Activated naive CD8-positive, alpha-beta T cell treated with anti-CD3 and anti-CD28 coated beads, Interleukin-2, amount 50 U/mL, for 16 hours (primary cell): ENCODE measurements at places on chromosomes 3 and 15.

GRCh38 chr3:143478115-143478693, 358.6 kb downstream of the CHST2 start:
- no peak for DNase-seq

- DNase-seq, result no peak
Observed at GRCh38 chr3:112010636-112011035, 11.9 kb downstream of the TAGLN3 start.

GRCh38 chr3:12508291-12508700, 24.0 kb downstream of the TSEN2 start:
- DNase-seq, result no peak

GRCh38 chr3:120355486-120355885, 6.3 kb upstream of the LRRC58 start:
- DNase-seq, result no peak

- no peak for DNase-seq
Observed at GRCh38 chr15:70049701-70050301, 47.9 kb downstream of the TLE3 start.

GRCh38 chr3:62242831-62243509, 130.4 kb downstream of the FEZF2 start:
- no peak for DNase-seq

- no peak for DNase-seq
Observed at GRCh38 chr15:98154863-98155262, 194.4 kb downstream of the ARRDC4 start.

DNA sequence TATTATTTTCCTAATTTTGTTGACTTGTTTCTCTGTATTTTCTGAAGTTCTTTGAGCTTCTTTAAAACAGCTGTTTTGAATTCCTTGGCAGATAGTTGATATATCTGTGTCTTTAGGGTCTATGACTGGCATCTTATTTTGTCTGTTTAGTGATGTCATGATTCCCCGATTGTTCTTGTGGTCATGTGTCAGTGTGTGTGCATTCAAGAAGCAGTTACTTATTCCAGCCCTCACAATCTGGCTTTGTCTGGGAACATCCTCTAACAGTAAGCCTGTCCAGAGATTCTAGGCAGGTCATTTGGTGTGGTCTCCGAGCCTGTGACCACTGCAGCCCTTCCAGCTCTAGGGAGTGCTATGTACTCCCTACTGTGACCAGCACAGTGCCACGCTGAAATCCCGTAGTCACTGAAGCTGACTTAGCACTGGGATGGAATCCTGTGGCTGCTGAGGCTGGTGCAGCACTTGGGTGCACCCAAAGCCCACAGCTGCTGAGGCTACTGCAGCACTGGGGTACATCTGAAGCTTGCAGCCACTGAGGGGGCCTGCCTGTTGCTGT, 6.7 kb downstream of the LNP1 start:
- no peak for DNase-seq

- DNase-seq, result no peak
Observed at GRCh38 chr3:182180654-182181385, 469.1 kb downstream of the SOX2 start.

DNA sequence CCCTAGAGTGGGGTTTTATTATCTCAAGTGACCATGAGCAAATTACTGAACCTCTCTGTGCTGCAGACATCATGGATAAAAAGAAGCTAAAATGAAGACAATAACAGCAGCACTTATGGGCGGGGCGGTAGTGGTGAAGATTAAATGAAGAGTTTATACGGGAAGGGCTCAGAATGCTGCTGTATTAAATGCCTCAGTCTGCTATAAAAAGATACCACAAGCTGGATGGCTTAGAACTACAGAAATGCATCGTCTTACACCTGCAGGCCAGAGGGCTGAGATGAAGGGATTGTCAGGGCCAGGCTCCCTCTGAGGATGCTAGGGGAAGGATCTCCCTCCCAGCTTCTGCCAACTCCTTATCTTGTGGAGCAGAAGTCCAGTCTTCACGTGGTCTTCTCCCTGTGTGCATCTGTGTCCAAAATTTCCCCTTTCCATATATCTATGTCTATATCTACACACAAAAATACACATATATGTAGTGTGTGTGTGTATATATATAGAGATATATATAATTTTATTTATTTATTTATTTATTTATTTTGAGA, 2.9 kb downstream of the ALG1L2 start:
- DNase-seq, result no peak

- no peak for DNase-seq
Observed at GRCh38 chr3:185958626-185959025, 20.8 kb upstream of the TRA2B start.

GRCh38 chr3:93994056-93994455, 14.1 kb downstream of the ARL13B start:
- DNase-seq, result no peak

GRCh38 chr3:143139762-143140161, 20.2 kb downstream of the CHST2 start:
- DNase-seq, result no peak

DNA sequence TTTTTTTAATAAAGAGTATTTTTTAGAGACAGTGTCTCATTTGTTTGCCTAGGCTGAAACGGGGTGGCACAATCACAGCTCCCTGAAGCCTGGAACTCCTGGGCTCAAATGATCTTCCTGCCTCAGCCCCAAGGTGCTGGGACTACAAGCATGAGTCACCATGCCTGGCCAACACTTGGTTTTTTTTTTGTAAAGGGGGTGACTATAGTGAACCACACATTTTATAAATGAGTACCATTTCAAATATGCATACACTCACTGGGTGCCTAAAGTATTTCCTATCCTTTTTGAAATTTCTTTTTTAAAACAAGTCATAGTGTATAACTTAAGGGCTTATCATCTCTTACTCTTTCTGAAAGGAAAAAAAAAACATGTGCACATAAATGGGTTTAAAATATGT, 325.2 kb upstream of the MEIS2 start:
- no peak for DNase-seq

DNA sequence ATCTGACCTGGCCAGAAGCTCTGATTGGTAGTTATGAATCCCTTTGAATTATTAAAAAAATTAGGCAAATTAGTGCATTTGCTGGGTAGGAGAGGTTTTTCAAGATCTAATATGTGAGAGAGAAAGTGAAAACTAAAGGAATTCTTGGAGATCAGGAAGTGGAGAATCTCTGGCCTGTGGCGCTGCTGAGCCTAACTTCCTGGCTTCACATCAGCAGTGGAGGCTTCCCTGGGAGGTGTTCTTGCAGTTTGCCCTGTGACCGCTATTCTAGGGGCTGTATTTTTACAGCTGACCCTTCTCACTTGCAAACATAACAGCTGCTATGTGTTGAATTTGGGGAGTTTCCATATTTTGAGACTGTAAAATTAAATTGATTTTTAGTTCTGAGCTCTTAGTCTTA, 166.4 kb downstream of the ATG7 start:
- no peak for DNase-seq
